GM13977 (cell line): ENCODE measurements at places on chromosomes 16 and 17.

GRCh38 chr17:30263552-30264333 is 28.0 kb downstream of the BLMH start:
- DNase-seq: no peak

DNA sequence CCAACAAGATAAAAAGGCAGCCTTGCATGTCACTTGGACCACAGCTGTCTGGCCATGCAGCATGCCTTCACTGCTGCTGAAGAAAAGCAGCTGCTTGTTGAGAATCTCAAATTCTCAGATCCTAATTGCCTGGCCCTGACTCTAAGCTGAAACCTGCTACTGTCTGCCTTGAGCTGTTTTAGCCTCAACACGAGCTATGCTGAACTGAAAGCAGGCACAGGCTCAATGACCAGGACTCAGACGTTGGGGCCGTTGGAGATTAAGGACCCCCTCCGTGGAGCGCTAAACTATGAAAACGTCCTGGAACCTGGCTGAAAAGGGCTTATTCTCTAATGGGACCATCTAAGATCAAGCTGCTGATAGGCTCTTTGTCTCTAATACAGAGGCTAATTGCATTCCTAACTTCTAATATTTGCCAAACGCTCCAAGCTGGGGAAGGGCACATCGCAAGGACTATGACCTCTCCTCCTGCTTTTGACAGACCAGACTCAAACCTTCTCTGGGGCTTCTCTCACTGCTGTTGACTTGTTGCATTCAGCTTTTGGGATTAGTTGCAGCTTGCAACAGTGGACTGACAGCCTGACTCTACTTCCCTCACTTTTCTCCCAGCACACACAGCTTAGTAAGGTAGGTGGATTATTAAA is 4.6 kb upstream of the PLK1 start:
- DNase-seq: no peak

DNA sequence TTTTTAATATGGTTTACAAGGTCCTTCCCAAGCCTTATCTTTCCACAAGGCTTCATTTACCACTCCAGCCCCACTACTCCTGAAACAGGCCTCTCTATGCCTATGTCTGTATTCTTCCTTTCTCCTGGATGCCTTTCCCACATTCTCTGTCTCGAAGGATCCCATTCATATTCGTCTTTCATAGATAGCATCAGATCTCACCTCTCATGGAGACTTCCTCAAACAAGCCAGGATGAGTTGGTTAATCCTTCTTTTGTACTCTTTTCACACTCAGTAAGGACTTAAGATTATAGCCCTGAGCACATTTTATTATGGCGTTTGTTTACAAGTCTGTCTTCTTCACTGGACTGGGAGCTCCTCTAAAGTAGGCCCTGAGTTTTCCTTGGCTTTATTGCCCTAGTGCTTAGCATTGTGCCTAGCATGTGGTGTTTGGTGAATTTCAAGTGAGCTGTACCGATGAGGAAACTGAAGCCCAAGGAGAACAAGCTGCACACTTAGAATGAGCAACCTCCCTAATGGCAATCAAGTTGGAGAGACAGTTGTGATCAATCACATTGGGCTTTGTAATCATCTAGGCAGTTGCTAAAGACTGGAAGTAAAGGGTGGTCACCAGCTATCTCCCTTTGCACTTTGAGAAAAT is 10.0 kb upstream of the TBX4 start:
- no peak for DNase-seq

- no peak for DNase-seq
These were observed 34.3 kb downstream of the VAT1L start for GRCh38 chr16:77822661-77823060.

DNA sequence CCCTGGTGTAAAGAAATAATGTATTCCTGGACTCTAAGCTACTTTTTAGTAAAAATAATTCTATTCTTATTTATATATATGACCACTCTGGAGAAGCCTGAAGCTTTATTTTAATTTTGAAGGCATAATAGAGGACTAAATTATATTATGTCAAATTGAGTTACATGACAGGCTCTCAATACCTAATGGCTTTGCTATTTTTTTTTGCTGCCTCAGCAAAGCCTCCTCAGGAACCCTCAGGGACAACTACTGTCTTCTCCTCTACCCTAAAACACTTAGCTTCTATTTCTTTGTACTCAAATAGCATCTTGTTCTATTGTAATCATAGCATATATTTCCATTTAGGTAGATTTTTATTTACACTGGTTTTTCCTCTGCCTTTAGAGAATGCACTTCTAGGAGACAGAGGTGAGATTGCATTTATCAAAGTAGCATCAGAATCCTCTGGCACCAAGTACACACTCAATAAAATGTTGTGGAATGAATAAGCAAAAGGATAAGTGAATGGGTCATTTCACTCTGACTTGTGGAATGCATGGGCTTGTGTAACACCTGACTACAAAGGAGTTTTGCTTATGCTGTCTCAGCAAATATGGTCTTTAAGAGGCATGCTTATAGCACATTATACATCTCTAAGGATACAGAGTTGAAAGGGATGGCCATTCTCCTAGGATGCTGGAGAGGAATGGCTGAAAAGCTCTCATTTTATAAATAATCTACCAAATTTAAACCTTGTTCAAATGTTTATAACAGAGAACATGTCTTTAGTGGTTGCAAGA is 605.2 kb downstream of the KCNJ2 start:
- no peak for DNase-seq

DNA sequence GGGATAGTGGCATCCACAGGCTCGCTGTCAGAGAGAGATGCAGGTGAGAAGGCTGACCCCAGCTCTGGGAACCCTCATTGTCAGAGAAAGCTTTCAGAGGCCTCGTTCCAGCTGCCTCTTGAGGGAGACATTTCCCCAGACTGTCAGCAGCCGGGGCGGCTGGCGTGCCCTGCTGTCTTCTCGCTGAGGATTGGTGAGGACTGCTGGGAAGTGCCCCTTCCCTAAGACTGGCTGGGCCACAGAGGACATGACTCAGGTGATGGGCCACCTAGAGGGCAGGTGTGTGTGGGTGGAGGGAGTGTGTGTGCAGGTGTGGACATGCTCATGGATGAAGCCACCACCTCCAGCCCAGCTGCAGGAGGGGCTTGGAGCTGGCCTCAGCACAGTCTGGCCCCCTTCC is 25.3 kb downstream of the SPACA3 start:
- DNase-seq: no peak

DNA sequence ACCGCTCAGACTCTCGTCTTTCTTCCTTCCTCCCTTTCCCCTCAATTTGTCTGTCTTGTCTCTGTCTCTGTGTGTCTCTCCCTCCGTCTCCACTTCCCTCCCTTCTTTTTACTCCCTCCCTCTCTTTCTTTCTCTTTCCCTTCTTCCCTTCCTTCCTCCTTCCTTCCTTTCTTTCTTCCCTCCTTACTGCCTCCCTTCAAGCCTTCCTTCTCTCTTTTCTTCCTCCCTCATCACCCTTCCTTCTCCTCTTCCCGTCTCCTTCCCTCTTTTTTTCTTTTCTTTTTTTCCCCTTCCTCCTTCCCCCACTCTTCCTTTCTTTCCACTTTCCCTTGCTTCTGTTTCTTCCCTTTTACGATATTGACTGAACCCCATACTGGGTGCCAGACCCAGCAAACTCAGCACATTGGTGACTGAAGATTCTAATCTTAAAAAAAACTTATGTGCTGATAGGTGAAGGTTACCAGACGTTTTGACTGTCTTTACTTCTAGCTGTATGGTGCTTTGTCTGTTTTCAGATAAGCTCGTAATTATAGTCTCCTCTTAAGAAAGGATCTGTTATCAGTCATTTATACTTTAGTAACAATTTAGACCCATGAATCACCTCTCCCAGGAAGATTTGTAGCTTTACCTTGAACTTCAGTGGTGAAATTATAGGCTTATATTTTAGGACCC is 481 bp upstream of the BRD7 start:
- DNase-seq: no peak

- DNase-seq: no peak
These were observed 78.9 kb upstream of the LHX1 start for GRCh38 chr17:36858119-36859002.

DNA sequence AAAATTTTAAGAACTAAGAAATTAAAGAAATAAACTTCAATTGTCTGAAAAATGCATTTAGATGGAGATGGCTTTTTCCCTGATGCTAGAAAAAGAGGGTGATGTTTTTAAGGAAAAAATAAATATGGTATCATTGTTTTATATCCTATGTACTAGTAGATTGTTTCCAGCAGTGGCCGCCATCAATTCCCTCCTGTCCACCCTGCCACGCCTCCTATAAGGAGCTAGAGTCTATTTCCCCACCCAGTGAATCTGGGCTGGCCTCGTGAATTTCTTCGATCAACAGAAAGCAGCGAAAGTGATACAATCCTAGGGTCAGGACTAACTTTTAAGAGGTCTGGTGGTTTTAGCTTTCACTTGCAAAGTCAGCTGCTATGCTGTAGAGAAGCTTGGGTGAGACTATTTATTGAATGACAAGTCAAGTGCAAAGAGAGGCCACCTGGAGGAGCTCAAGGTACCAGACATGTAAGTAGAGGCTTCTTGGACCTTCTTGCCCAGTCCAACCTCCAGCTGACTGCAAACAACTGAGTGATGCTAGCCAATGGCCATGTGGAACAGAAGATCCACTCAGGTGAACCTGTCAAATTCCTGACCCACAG is 80.9 kb upstream of the MTMR4 start:
- DNase-seq: no peak

- DNase-seq: no peak
These were observed 18.8 kb downstream of the MYO19 start for GRCh38 chr17:36515837-36516236.

DNA sequence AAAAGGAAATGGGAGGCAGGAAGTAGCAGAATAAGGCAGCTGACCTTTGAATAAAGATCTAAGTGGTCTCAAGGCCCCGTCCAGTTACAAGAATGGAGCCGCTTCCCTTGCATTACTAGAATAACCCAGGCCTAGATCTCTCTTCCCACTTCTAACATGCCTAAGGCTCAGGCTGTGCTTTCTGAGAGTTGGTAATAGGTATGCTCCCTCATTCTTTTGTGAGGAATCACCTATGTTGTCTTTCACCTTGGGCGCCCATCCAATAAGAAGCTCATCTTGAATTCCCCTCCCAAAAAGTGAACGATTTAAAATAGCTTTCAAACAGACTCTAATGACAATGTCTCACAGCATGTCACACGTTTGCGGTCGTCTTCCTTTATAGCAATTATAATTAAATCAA is 101.2 kb downstream of the KCNJ2 start:
- no peak for DNase-seq

DNA sequence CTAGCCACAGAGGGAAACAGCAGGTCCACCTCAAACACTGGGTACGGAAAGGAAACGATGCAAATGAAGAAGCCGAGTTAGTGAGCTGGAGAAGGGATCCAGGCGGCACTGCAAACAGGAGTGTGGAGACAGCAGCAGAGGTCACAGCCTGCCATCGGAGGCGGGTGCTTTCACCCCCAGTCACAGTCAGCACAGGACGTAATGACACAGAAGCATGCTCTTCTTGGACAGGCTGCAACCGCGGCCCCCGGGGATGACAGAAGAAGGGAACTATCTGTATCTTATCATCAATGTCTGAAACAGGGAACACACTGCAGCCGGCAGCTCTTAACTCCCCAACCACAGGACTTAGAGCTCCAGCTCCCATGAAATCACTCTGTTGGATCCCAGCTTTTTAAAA is 16.1 kb upstream of the SLC38A8 start:
- DNase-seq: no peak

DNA sequence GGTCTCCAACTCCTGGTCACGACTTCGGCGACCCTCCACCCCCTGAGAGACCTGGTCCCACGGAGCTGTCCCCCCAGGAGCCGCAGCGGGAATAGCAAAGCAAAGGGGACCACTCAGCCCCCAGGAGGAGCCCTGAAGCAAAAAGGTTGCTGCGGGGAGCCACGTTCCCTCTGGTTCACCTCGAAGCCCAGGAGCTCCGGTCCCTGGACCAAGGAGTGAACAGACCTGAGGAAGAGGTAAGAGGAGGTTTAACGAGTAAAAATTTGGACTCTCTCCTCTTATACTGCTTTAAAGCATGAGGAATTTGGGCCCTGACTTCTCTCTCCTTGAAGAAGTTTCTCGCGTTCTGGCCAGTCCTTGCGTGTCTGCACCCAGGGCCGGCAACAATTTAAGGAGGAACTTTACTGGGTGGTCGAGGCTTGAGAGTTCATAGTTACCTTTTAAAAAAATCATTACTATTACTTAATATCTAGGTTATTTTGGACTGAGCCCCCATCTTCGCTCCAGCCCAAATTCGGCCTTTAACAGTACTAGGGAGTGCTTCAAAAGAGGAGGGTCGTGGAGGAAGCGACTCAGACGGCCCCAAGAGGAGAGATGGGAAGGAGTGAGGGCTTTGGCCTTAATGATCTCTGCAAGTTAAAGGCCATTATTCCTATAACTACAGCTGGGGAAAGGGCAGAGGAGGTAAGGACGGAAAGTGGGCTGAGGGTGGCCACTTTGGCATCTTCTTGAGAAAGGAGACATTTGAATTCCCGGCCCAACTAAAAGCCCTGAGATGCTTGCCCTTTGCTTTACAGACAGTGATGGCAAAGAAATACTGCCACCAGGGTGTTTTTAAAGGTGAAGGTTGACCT is 16.9 kb upstream of the HOXB9 start:
- peak; percentile 8 for DNase-seq

DNA sequence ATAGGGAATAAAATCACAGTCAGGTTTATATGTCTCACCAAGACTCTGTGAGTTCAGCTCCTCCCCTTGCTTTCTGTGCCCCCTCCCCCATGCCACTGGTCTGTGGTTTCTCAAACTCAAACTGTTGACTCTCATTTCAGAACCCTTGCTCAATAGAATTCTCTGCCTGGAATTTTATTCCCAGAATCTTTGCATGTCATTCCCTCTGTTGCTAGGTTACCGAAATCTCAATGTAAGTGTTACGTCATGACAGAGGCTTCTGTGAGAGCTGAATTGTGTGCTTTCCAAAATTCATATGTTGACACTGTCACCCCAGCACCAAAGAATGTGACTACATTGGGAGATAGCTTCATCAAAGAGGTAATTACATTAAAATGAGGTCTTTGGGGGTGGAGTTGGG is 1938.8 kb downstream of the TP53TG3F start:
- DNase-seq: no peak

GRCh38 chr17:44932787-44933097 is 14.8 kb downstream of the KIF18B start:
- no peak for DNase-seq

- peak; percentile 92 for DNase-seq
These were observed 11.2 kb downstream of the GALK1 start for GRCh38 chr17:75753514-75754377.

DNA sequence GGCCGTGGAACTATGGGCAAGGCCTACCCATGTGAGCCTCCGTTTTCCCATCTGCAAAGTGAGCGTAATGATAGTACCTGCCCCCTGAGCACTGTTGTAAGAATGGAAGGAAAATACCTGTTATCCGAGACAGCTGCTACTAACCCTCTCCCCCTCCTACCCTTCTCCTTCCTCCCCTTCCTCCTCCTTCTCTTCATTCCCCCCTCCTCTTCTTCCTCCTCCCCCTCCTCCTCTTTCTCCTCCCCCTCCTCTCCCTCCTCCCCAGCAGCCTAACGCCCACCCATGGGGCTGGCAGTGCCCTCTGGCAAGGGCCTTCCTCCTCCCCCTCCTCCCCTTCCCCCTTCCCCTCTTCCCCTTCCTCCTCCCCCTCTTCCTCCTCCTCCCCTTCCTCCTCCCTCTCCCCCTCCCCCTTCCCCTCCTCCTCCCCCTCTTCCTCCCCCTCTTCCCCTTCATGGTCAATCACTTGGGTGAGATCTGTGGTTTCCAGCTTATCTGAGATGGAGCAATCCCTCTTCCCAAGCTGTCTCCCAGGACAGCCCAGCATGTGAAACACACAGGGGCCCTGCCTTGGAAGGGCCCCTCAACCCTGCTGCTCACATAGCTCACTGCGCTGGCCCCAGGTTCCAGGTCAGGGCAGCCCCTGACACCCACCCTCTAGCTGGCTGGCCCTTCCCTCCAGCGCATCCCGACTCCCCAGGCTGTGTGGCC is 6.4 kb downstream of the ZFPM1 start:
- no peak for DNase-seq
